Right atrium auricular region (tissue), 2 donors: ENCODE measurements at places on chromosomes 12 and 14. TPM values are rescaled to one million over a fixed set of nuclear protein-coding genes. Genes with fewer than 3 reads are reported as not detected.
A peak's percentile ranks its signal among the peaks of the same experiment; 100 is the strongest.

- no peak for DNase-seq
Observed at GRCh38 chr12:72631926-72632685, 359.9 kb downstream of the TRHDE start.

- no peak for DNase-seq
Observed at GRCh38 chr12:54593135-54593534, 4.7 kb upstream of the PPP1R1A start.

GRCh38 chr14:57232006-57232405 is 36.7 kb downstream of the EXOC5 start:
- DNase-seq, result no peak

DNA sequence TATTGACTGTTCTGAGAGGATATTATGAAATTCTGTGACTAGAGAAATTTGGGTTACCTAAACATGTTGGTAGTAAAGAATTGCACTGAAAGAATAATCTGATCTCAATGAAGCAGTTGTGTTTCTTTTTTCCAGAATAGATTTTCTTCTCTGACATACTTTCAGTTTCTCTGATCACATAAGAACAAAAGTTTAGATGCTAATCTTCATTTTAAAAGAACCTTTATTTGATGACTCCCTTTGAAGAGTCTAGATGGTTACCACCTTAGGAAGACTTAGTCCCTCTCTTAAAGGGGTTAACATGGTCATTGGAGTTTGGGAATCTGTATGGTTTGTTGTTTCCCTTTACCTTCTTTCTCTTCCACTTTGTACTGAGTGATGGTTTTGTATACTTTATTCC is 58.6 kb downstream of the MON2 start:
- no peak for DNase-seq

Gene CSRP2
- total RNA-seq, result 11.6 TPM

DNA sequence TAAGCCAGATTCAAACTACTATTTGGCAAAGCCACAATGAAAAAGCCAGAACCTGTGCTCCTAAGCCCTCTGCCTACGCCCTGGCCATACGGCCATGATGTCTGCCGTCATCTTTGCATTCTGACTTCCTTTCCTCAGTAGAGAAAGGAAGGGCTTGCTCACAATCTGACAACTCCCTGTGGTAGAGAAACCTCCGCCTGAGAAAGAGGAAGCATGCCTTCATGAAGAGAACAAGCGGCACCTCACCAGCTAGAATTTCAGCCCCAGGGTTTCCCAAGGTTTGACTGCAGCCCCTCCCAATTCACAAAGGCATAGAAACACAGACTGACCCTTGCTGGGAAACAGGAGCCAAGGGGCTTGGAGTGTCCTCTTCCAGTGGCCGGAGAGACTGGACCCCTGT is 25.7 kb downstream of the TEP1 start:
- DNase-seq, result no peak

Gene OR4E1
- total RNA-seq, result not detected

Gene DACT1
- 3.5 TPM for total RNA-seq

DNA sequence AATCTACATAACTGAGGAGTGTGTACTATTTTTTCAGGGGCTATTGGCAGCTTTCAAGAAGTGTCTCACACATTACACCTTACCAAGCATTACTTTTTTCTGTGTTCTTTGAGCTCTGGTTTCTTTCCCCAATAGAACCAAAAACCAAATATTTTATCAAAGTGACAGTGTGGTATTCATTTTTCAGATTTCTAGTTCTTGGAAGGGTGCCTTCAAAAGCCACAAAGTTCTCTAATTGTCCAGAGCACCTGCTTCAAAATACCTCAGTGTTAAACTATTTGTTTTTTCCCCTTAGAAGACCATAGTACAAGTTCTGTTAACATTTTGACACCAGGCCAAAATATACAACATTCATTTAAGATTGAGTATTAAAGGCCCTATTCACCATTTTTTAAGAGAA is 515.7 kb downstream of the ETNK1 start:
- DNase-seq, result no peak

DNA sequence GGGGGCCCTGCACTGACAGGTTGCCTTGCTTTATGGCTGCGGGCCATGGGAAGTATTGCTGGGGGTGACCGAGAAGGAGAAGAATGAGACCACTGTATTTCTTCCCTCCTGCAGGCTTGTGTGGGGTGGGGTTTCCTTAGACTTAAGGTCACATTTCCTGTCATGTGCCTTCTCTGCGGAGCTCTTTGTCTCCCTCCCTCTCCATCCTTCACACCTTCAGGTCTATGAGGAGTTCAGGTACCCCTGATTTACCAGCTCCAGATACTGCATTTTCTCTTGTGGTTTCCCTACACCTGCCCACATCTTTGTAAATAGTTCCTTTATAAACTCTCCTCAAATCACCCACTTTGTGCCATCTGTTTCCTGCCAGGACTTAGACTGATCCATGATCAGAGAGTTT is 3.6 kb downstream of the FNTB start:
- DNase-seq, result no peak

DNA sequence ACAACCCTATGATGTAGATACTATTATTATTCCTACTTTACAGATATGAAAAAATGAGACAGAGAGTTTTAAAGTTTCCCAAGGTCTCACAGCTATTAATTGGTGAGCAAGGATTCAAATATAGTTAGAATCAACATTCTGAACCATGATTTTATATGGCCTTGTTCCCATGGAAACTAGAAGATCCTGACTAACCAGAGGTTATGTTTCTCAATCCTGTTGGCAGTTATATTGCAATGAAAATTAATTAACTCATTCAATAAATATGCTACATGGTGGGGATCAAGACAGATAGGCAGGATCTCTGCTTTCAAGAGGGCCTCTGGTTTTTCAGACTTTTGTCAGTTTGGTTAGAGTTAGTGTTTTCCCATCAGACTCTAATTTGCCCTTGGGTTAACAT is 9.3 kb upstream of the FUT8 start:
- no peak for DNase-seq

DNA sequence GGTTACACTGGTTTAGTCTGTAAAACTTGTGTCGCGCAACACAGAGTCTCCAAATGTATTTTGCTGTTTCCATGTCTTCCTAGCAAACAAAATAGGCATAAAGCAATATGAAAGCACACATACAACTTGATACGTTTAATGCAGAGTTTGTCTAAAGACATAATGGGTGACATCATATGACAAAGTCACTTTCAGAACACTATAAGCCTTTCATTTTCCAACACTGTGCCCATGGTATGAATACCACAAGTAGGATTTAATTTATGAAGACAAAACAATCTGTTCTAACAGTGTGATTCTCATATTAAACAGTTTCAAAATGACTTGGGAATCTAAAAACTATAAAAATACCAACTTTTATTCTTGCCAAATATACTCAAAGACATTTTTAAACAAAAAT is 58.4 kb downstream of the PTPN21 start:
- DNase-seq, result no peak

Gene ZNF219
- total RNA-seq, result 66.6 TPM

- DNase-seq, result no peak
Observed at GRCh38 chr14:76311079-76311758, 64.7 kb upstream of the ESRRB start.

GRCh38 chr12:93099792-93100191 is 170.7 kb upstream of the EEA1 start:
- DNase-seq, result no peak

Gene ADCY4
- total RNA-seq, result 25.5 TPM

DNA sequence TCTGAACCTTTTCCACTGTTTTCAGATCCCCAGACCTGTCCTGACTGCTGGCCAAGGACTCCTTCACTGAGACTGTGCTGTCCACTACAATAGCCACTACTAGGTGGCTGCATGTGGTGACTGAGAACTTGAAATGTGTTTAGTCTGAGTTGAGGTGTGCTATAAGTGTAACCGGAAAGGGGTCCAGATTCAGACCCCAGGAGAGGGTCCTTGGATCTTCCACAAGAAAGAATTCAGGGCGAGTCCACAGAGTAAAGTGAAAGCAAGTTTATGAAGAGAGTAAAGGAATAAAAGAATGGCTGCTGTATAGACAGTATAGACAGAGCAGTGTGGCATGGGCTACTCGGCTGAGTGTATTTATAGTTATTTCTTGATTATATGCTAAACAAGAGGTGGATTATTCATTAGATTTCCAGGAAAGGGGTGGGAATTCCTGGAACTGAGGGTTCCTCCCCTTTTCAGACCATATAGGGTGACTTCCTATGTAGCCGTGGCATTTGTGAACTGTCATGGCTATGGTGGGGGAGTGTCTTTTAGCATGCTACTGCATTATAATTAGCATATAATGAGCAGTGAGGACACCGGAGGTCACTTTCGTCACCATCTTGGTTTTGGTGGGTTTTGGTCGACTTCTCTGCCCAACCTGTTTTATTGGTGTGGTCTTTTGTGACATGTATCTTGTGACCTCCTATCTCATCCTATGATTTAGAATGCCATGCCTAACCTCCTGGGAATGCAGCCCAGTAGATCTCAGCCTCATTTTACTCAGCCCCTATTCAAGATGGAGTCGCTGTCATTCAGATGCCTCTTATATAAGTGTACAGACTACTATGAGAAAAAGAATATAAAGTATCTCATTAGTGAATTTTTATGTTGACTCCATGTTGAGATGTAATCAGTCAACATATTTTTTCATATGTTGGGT is 70.0 kb upstream of the SRSF5 start:
- no peak for DNase-seq

Gene SRRM4
- total RNA-seq, result 0.08 TPM

DNA sequence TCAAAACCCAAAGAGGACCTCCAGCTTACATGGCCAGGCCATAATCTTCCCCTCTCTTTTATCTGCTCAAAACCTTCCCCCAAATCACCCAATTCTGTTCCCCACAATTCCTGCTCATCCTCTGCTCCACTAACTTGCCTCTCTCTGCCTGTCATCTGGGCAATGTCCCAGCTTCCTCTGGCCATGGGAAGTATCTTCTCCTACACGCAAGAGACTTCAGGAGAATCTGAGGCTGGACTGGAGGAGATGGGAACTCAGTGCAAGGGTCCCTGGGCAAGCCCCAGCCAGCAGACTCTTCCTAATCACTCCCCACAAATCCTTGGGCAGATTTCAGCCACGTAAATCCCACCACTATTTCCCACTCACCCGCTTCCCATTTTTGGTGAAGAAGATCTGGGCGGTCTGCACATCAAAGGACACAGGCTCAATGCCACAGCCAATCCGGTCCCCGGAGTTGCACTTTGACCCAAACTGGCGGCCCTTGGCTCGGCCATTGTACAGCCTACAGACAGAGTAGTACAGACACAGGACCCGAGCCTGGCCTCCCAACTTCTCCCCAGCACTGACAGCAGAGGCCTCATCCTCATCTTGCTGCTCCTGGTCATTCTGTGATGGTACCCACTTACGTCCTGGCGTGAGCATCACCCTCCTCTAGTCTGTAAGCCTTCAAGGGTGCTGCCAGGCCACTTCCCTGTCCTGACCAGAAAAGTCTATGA is 4.7 kb downstream of the SPRYD3 start:
- DNase-seq, result no peak

DNA sequence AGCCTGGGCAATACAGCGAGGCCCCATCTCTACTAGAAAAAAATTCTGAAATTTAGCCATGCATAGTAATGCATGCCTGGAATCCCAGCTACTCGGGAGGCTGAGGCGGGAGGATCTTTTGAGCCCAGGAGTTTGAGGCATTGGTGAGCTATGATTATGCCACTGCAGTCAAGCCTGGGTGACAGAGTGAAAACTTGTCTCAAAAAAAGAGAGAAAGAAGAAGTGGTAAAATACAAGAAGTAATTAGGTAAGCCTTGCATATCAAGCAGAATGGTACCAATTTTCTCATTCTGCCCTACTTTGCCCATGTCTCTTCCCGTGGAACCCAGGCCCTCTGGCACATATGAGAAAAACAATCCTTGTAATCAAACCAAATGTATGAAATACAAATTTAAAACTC is 70.7 kb downstream of the SUSD6 start:
- DNase-seq, result no peak

DNA sequence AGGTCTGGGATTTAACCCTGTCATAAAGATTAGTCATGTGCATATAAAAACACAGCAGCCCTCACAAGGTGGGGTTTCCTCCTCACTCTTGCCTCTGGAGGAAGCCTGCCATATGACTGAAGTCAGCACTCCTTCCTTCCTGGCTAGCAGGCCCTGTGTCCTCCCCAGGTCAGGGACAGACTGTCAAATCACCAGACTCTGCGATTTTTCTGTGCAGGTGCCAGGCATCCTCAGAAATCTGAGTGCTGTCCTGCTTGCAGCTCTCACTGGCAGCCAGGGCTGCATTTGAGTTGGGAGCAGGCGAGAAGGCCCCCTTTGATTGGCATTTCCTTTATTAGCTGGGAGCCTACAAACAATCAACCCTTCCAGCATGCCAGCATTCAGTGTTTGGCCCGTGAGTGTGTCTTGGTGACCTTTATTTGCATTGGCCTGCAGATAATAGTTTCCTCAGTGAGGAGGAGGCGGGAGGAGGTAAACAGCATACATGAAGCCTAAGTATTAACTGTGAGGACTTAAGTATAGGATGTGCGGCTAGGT is 183.8 kb upstream of the ARHGAP5 start:
- no peak for DNase-seq

- DNase-seq, result peak; percentile 93
Observed at GRCh38 chr12:26251600-26251999, 56.2 kb downstream of the SSPN start.

DNA sequence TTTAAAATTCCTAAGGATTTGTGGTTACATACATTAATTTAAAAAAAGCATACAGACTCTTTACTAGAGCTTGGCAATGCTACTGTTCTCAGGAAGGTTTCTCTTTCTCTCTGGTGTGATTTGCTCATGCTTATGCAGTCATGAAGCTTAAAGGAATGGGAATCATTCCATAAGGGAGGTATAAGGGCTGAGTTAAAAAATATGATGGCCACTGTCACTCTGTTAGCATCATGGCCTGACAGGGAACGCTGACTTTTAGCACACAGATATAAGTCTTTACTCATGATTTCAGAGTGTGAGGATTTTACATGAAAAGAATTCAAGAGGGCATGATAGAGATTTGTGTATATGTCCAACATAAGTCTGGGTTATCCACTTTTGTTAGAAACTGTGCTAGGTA is 3.8 kb downstream of the MYF5 start:
- no peak for DNase-seq

Gene CMA1
- total RNA-seq, result not detected

DNA sequence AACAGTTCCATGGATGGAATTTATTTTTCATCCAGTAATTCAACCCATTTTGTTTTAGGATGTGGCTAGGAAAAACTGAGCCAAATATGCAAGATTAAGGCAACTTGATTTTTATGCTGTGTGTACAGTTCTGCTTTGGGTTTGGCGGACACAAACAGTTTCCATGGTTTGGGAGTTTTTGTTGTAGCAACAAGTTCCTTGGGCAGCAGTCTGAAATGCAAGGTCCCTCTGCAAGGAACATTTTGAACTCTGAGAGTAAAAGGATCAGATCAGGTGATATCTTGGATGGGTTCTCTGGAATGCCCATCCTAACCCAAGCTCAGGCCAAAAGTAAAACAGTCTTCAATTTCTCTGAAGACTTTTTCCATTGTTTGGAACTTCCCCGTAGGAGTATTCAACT is 161.2 kb downstream of the TMX1 start:
- no peak for DNase-seq

- no peak for DNase-seq
Observed at GRCh38 chr12:9701380-9702154, 31.3 kb downstream of the CLECL1 start.

Gene PMEL
- 1.1 TPM for total RNA-seq
